NCI-H2081 treated with DMSO at 0.1 percent for 48 hours (cell line): ENCODE measurements at places on chromosomes 5 and 9.

DNA sequence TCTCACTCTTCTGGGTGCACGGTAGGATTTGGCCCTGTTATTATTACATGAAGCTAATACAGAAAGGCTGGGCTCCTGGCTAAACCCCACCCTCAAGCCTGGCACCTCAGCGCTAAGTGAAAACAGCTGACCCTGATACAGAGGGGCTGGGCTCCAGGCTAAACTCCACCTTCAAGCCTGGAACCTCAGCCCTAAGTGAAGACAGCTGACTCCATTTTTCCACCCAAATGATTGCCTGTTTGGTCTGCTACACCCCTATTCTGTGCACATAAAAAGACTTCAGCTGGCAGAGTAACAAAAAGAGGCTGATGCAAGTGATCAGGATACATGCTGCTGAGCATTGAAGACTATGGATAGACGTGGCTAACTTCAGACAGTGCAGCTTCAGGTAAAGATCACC is 148.4 kb upstream of the CLINT1 start:
- DNase-seq, result no peak

GRCh38 chr5:122162100-122162638 is 32.8 kb downstream of the ZNF474 start:
- no peak for DNase-seq

- DNase-seq, result no peak
Measured at GRCh38 chr9:69175486-69175885, 1.4 kb downstream of the TJP2 start.

GRCh38 chr9:16407617-16408016 is 462.9 kb downstream of the BNC2 start:
- no peak for DNase-seq

GRCh38 chr5:59264639-59265245 is 628.8 kb downstream of the PDE4D start:
- DNase-seq, result no peak

DNA sequence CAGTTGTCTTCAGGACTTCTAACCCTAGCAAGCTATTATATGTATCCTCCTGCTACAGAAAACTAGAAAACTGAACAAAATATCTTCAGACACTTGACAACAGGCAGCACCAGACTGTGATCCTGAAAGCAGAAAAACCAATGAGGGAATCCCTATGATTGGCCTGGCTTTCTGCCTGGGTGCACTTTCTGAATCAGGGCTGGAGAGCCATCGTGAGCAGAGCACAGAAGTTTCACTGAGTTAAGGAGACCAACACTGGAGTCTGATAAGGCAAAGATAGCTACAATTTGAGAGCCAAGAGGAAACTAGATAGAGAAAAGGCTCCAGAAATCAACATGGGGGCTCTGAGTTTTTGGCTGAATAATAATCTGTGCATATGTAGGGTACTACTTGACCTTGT is 106.5 kb downstream of the FANCC start:
- DNase-seq, result no peak

DNA sequence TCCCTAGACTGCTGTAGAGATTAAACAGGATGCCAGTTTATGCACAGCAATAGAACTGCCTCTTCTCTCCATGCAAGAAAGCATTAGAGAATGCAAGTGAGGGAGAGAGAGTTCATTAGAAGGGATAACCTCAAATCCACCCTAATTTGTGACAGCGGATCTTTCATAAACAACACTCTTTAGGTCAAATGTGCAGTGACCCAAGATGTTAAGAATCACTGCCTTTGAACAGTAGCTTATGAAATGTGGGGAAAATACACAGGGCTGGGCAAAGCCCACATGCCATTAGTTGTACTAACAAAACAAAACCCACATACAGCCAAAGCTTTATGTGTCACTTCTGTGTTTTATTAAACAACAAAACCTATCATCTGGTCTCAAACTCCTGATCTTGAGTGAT is 36.2 kb upstream of the POU4F3 start:
- DNase-seq, result no peak

- DNase-seq, result no peak
Measured at GRCh38 chr5:14195588-14195987, 52.4 kb downstream of the TRIO start.

GRCh38 chr9:114117996-114118830 is 19.1 kb upstream of the KIF12 start:
- no peak for DNase-seq

DNA sequence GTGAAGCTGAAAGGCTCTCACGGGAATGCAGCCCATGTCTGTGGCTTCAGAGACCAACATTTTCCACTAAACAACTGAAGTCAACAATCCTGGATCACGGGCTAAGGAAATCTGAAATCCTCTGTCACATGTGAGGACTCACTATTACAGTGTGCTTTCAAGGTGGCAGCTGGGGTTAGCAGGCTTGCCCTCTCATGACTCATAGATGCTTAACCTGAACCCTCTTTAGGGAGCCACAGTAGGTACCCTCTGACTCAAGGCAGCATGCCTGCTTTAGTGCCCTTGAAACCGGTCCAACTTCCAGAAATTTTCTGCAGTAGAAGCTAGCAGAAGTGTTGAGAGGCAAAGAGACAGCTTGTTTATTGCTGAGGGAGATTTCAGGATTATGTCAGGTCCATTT is 232.5 kb downstream of the GABRB2 start:
- no peak for DNase-seq

GRCh38 chr9:110048976-110049698 is 158.8 kb downstream of the C9orf152 start:
- no peak for DNase-seq

GRCh38 chr5:168292786-168293696 is 1.6 kb downstream of the WWC1 start:
- DNase-seq, result no peak

- peak; percentile 11 for DNase-seq
Measured at GRCh38 chr5:113487781-113488644, at the start of gene MCC. MCC (minus strand) TSS chr5:113488453.

DNA sequence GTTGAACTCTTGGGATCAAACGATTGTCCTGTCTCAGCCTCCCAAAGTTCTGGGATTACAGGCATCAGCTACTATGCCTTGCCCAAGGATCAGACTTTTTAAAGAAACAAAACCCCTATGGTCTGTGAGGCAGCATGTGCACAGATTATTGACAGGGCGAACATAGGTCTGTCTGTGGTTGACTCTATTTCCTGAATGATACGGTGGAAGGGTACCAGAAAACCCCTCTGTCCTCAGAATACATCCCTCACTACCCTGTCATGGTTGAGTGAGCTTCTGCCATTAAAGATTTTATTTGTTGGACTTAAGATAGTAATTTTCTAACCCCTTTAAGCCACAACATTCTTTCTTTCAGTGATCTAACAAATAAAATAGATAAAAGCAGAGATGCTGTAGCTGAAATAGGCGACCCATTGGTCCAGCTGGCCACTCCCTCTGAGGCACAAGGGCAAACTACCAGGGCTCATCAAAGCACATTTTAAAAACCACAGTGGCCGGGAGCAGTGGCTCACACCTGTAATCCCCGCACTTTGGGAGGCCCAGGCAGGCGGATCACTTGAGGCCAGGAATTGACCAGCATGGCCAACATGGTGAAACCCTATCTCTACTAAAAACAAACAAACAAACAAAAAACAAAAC is 84.9 kb upstream of the ANKRD55 start:
- no peak for DNase-seq

DNA sequence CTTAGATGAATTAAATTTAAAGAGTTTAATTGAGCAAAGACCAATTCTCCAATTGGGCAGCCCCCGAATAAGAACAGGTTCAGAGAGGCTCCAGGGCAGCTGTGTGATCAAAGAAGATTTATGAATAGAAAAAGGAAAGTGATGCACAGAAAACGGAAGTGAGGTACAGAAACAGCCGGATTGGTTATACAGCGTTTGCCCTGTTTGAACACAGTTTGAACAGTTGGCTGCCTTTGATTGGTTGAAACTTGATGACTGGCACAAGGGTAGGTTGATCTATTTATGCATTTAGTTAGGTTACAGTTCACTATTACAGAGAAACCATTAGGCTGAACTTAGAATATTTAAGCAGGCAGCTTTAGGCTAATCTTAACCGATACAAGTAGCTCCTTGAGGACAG is 29.5 kb downstream of the NIM1K start:
- DNase-seq, result no peak

- no peak for DNase-seq
Measured at GRCh38 chr9:131658377-131659129, 81.3 kb downstream of the RAPGEF1 start.

GRCh38 chr5:8176101-8176693 is 307.2 kb downstream of the MTRR start:
- DNase-seq, result no peak

DNA sequence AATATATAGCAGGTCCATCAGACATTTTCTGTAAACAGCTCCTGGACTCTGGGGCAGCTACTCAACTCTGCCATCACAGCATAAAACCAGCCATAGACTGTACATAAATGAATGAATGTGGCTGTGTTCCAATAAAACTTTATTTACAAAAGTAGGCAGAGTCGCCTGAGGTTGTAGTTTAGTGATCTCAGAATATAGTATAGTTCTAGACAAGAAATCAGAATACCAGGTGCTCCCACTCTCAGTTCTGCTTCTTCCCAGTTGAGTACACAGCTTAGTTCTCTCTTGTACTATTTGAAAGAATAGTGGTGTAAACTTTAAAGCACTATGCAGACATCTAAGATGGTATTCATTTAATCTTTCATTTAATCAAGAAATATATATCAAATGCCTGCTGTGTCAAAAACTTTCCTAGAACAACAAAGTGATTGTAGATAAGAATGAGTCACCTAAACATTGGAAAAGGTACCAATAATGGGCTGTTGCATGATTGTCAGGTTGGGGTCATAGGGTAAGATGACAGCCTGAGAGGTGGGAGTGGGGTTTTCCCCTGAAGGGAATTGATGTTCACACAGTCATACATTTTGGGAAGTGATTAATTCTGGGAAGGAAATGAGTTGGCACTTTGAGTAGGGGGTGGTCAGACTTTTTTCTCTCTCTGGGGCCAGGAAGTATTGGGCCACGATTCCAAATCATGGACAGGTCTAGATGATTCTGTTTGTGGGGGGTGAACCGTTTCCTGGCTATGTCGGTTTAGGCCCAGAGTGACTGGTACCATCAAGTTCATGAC is 37.0 kb downstream of the TNFSF8 start:
- no peak for DNase-seq

GRCh38 chr5:116669261-116670031 is 94.8 kb upstream of the SEMA6A start:
- no peak for DNase-seq

DNA sequence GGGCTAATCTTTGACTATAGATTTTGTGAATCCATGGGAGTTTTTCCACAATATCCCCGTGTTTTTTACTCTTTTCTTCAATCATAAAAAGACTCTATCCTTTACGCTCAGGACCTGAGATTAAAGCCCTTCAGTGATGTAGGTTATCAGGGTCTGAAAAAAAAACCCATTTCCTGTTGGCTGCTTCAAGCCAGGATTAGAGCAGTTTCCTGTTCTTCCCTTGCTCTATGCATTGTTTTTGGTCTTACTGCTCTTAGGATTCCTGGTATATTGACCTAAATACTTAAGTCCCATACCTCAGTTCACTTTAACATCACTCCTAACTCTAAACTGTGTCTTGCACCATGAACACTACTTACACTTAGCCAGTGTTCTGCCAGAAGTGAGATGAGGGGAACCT is 319.3 kb upstream of the CHD1 start:
- DNase-seq, result no peak

- no peak for DNase-seq
Measured at GRCh38 chr5:134106991-134107701, 7.3 kb upstream of the TCF7 start.

GRCh38 chr5:78472469-78473106 is 112.2 kb downstream of the SCAMP1 start:
- DNase-seq, result no peak

DNA sequence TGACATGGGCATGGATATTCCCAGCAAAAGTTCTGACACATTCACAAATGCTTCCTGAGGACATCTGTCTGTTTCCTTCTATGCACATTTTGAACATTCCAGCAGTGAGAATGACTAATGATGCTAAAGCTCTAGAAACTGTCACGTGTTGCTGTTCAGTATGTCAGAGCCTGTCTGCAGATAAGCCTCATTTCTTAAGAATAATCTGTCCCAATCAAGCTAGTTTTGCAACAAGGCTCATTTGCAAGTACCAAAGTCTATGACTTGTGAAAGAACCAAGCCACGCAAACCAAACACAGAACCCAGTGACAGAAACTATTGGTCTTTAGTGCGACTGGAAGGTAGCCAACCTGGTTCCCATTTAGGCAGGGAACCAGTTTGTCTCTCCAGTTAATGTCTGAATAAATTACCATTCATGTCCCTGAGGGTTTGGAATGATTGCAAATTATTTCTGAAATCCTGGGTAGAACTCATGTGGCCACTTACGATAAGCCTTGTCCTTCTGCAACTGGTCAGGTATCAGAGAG is 178.5 kb downstream of the C9orf152 start:
- DNase-seq, result no peak

DNA sequence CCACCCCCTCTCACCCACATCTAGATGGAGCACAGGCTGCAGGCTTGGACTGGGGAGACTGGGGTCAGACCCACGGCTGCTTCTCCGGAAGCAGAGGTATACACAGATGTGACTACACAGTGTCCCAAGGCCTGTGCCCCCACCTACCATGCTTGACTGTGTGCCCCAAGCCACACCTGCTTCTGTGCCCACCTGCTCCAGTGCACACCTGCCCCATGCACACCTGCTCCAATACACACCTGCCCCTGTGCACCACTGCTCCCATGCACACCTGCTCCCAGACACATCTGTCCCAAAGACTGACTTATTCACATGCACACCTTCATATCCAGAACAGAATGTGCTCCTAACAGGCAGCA is 5.5 kb upstream of the COL5A1 start:
- no peak for DNase-seq

DNA sequence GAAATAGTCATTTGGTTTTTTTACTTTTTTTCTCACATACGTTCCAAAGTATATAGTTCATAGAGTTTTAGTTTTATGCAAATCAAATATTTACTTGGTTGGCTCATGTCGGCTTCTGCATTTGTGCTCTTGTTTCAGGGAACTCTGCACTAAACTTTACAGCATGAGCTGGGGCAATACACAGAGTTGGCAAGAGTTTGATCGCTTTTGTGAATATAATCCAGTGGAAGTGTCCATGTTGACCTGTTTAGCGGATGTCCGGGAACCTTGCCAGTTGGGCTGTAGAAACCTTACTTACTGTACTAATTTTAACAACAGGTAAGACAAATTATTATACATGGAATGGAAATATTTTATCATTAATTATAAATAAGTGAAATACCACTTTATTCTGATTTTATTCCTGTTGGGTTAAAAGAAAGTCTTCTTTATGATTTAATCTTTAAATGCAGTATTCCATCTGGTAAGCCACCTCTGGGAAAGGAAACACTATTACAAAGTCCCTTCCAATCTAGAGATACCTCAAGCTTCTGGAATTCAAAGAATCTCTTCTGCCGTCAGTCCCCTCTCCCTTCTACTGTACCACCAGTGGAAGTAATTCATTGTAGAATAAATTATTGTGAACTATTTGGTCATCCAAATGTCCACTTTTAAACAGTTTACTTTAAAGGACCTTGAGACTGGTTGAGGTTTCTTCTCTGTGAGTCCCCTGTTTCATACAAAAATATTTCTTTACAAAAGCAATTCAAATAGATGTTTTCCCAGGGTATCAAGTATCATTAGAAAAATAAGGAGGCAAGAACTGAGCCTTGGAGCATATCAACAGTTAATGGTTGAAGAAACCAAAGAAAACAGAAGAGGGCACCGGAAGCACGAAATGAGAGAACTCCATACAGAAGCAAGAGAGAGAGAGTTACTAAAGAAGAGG is 45.2 kb upstream of the GLIPR2 start:
- DNase-seq, result no peak

GRCh38 chr9:113341712-113342410 is 1.8 kb upstream of the WDR31 start:
- DNase-seq, result no peak

GRCh38 chr5:150105928-150106615 is 19.7 kb upstream of the CSF1R start:
- DNase-seq, result no peak
